Fibroblast of pulmonary artery (primary cell): ENCODE measurements at places on chromosomes 12 and 14.

DNA sequence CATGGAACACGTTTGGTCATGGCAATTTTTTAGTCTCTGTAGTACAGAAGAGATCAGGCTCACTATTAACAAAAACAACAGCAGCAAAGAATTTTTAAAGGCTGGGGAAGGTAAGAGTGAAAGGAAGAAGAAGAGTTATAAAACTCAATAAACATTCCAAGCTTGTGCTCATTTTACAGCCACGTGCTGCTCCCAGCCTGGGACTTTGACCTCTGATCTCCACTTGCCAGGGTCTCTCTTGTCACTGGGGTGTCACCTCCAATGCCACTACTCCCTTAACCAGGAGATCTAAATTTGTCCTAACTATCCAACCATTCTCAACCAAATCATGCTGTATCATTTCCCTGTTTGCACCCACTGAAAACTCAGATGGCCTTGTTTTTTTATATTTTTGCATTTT is 605.1 kb downstream of the VRK1 start:
- DNase-seq = no peak

- peak; percentile 33 for DNase-seq
Measured at GRCh38 chr12:57430112-57430930, 522 bp downstream of the R3HDM2 start.

DNA sequence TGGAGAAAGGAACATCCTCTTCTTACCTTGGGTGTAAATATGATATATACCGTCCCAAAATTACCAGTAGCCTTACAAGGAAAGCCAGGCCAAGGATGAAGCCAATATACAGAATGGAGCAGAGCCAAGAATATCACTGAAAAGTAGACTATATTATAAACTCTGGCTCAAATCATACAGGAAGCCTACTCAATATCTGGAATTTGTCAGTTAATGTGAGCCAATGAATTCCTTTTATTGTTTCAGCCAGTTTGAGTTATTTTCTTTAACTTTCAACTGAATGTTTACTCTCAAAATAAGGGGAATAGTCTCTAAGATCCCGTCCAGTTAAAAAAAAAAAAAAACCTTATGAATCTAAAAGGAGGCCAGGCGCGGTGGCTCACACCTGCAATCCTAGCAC is 9.8 kb upstream of the DENND5B start:
- peak; percentile 14 for DNase-seq

GRCh38 chr12:22856178-22856577 is 231.2 kb downstream of the ETNK1 start:
- peak; percentile 62 for DNase-seq

DNA sequence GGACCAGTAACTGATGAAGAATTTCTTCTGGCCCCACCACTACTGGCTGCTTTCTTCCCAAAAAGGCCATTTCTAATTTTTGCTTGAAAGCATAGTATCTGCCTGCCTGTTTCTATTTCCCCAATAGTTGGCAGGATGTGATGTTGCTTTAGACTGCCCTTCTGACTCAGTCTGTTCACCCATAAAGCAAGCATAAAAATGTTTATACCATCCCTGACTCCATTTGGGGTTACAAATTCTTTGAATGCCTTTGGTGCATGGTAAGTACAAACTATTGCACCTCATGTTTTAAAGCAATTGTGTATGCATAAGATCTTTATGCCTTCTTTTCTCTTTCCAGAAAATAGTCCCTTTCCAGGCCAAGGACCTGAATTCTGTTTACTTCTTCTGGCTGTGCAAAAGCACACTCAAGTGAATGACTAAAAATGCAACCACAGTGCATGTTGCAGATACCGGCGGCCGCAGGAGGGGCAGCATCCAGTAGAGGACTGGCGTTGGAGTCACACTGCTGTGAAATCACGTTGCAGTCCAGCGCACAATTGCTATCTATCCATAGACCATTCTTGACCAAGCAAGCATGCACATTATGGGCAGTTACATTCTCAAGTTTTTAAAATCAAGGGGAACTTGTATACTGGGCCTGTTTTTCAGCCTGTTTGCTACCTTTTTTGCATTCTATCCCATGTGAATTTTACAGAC is 82.4 kb downstream of the SLC5A8 start:
- DNase-seq = peak; percentile 1

DNA sequence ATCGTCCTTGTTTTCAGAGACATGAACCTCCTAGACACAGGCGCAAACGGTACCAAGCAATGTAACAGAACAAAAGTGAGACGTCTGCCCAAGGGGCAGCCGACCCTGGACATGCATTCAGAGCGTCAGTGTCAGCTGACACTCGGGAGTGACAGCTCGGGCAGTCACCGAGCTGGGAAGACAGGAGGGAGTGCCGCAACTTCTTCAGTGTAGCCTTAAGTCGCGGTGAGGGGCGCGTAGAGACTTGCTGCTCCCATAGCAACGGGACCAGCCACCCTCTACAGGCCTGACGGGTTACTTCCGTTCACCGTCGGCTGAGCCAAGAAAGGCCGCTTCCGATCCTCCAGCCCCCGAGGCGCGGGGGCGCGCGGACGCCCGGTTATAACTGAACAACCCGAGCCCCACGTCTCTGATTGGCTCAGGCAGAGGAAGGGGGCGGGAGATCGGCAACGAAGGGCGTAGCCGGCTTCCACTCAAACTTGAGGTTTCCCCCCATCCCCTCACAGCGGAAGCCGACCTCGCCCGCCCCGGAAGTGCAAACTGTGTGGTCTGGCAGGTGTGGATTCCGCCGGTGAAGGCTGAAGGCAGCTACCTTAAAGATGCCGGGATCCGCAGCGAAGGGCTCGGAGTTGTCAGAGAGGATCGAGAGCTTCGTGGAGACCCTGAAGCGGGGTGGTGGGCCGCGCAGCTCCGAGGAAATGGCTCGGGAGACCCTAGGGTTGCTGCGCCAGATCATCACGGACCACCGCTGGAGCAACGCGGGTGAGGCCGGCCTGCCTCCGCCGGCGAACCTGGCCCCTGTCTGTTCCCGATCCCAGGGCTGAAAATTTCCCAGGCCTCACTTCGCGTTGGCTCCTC is at the start of gene EIF2B2:
TSS of gene EIF2B2 (plus strand) at position 530 of the 858 bp plus-strand sequence. CDS start at position 600, 70 bp downstream.
- peak; percentile 96 for DNase-seq

DNA sequence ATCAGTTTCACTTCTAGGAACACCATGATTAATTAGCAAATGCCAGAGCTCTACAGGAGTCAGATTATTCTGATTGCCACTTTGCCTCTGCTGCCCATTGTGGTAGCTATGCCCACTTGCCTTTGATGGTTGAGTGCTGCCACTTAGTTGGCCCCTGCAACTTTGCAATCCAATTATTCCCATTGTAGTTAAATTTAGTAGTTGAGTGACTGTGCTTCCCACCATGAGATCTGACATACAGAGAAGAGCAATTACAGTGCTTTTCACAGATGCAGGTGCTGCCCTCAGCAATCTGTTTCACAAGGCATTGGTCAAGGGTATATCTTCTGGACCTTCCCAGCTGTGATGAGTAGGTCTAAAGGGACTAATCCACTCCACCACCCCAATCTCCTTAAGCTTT is 468.4 kb upstream of the RGS6 start:
- no peak for DNase-seq

GRCh38 chr14:35341751-35342488 is 49.7 kb downstream of the PSMA6 start:
- DNase-seq = peak; percentile 96

GRCh38 chr12:51397670-51398069 is 6.5 kb upstream of the GALNT6 start:
- DNase-seq = no peak

GRCh38 chr14:95495076-95495475 is 21.4 kb downstream of the SYNE3 start:
- DNase-seq = no peak

GRCh38 chr14:60266021-60266937 is 17.3 kb downstream of the PPM1A start:
- DNase-seq = peak; percentile 33

DNA sequence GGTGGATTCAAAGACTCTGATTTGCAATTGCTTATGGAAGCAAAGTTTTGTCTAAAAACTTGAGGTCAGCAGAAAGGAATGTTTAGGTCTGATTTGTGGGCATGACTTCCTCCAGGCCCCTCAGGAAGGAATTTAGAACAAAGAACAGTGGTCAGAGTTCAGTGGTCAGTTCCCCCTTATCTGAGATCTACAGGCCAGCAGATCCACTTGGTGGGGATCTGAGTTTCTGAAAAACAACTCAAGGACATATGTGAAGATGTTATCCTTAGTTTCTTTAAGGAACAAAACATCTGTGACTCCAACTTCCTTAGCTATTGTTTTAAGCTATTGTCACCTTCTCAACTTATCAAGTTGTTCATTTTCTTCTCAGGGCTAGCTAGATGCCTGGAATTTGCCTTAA is 28.0 kb upstream of the NAA30 start:
- DNase-seq = peak; percentile 48

DNA sequence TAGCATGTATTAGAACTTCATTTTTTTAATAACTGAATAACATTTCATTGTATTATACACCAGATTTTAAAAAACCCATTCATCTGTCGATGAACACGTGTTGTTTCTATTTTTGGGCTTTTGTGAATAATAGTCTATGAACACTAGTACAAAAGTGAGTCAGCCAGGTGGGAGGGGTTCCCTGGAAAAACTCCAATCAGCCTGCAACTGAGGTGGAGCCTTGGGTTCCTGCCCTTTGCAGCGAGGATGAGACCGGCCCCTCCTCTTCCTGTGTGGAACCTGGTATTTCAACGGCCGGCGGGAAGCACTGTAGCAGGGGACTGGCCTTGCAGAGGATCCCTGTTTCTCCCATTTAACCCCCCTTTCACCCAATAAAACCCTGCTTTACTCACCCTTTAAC is 56.1 kb downstream of the LMNTD1 start:
- no peak for DNase-seq

DNA sequence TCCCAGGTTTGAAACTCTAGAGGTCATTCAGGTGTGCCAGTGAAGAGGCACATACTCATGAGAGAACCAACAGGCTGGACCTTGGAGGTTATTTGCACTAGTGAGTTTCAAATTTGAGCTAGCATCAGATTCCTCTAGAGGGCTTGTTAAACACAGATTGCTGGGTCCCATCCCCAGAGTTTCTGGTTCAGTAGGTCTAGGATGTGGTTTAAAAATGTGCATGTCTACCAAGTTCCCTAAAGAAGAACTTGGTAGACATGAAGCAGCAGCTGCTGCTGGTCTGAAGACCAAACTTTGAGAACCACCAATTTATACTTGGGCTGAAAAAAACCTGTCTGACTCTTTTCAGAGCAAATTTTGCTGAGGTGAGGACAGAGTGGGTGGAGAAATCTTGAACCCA is 61.7 kb downstream of the SUSD6 start:
- DNase-seq = no peak

- no peak for DNase-seq
Measured at GRCh38 chr12:60977966-60978365, 1282.2 kb upstream of the USP15 start.

DNA sequence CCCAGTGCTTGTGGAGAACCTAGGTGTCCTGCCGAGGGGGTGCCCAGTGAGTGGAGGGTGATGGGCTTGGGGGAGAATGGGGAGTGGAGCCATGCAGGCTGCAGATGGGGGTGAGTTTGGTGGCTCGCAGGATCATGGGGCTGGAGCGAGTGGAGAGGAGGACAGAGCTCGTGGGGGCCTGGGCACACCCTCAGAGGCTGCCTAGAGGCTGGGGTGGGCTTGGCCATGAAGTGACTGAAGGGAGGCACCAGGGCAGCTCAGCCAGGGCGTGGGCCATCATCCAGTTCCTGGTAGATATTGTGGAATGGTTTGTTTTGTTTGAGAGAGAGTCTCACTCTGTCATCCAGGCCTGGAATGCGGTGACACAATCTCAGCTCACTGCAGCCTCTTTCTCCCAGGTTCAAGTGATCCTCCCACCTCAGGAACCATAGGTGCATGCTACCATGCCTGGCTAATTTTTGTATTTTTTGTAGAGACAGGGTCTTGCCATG is 43.4 kb upstream of the AMN start:
- peak; percentile 12 for DNase-seq

GRCh38 chr14:57875296-57875695 is 9.4 kb upstream of the SLC35F4 start:
- DNase-seq = no peak

DNA sequence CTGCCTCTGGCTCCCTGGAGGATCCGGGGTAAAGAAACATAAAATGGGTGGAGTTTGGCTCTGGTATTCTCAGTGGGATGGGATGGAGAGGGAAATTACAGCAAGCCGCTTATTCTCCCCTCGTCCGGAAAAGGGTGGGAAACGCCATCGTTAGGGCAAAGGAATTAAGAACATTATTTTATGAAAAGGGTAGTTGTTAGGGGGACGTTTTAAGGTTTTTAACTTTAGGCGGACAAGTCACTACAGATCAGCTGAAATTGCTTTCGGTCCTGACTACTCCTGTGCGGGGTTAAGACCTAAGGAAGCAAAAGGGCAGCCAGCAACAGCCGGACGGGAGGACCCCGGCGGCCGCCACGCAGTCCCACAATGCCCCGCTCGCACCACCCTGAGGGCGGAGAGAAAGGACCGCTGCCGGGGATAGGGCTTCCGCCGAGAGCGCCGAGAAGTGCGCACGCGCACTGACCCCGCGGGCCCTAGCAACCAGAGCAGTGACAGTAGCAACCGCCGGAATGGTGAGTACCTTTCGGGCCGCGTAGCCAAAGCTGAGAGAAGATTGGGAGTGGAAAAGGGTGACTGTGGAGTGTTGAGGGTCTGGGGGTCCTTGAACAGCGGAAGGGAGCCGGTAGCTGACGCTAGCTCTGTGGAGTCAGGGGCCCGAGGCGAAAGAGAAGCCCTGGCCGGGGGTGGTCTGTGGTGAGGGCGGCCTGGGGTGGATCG is at the start of gene DNAL1:
TSS of gene DNAL1 (plus strand) at position 456 of the 717 bp plus-strand sequence. CDS start at position 510, 54 bp downstream.
- DNase-seq = peak; percentile 93

DNA sequence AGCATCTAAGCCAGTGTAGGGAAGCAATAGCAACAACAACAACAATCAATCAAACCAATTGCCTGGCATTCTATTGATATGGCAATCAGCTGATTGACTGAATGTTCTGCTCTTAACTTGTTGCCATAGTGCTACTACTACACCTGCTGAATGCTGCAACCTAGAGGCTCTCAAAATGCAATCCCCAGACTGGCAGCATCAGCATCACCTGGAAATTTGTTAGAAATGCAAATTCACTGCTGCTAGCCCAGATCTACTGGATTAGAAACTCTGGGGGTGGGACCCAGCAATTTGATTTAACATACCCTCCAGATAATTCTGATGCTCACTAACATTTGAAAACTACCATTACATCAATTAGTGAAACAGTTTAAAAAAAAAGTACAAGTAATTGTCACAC is 363.6 kb downstream of the SNAPC1 start:
- DNase-seq = no peak

- no peak for DNase-seq
Measured at GRCh38 chr14:38646391-38646790, 390.5 kb upstream of the CLEC14A start.

DNA sequence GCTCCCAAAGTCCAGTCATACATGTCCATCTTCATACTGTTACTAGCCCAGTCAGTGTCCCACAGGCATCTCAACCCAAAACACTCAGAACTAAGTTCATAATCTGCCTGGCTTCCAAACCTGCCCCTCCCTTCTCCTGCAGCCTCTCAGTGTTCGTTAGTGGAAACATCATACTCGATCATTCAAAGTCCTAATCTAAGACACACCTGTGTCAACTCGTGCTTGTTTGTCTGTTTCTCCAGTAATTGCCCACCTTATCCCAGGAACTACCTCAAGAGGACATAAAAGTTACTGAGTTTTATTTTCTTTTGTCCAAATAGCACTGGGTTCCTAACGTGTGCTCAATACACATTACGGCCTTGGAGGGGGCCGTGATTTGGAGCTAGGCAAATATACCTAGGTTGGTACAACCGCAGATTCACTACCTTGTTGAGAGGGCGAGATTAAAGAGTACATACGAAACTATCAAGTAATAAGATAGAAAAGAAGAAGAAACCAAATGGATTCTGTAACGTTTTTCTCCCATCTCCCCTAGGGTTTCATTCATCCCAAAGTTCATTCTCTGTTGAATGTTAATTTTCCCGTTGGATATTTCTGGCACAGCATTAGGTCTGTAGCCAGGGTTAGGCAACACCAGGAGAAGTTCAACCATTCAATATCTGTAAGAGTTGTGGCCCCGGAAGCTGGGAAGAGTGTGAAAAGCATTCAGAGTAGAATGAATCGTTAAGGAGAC is 3.2 kb downstream of the RNASE8 start:
- no peak for DNase-seq
